ENCODE measurements at places on chromosomes 1 and 21.
A peak's percentile ranks its signal among the peaks of the same experiment; 100 is the strongest.

- DNase-seq, result no peak
Measured at GRCh38 chr1:48391926-48392325, 80.1 kb downstream of the SPATA6 start.

GRCh38 chr1:201334325-201335173 lies 42.9 kb downstream of the TNNT2 start:
- no peak for DNase-seq

GRCh38 chr1:119635811-119636390 lies 12.2 kb downstream of the ZNF697 start:
- DNase-seq, result no peak

GRCh38 chr1:51919684-51920083 lies 41.2 kb upstream of the NRDC start:
- DNase-seq, result no peak

- DNase-seq, result peak; percentile 44
Measured at GRCh38 chr21:30719401-30719800, 824 bp upstream of the KRTAP21-3 start.

DNA sequence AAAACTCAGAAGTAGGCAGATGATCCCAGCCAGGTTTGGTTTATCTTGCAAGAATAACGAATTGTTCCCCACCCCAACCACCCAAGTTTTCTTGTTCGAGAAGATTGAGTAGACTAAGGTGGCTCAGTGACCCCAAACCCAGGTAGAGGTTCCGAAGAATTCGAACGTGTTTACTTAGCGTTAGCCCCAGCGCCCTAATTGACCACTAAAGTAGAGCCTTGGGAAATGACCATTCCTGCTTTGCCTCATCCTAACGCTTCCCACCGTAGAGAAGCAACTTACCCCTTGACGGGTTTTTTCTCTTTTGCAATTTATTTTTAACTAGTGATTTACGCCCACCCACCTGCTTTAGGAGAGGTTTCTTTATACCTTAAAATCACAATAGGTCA lies 870 bp downstream of the FBXO28 start:
- DNase-seq, result no peak

GRCh38 chr1:243549108-243549507 lies 293.3 kb downstream of the SDCCAG8 start:
- DNase-seq, result no peak

- no peak for DNase-seq
Measured at GRCh38 chr1:202015662-202015937, 5.2 kb downstream of the ELF3 start.

- no peak for DNase-seq
Measured at GRCh38 chr1:186306533-186306932, 68.5 kb downstream of the TPR start.

GRCh38 chr21:32994305-32994704 lies 31.4 kb upstream of the OLIG2 start:
- DNase-seq, result no peak

GRCh38 chr1:54857746-54858561 lies 29.0 kb downstream of the DHCR24 start:
- no peak for DNase-seq

DNA sequence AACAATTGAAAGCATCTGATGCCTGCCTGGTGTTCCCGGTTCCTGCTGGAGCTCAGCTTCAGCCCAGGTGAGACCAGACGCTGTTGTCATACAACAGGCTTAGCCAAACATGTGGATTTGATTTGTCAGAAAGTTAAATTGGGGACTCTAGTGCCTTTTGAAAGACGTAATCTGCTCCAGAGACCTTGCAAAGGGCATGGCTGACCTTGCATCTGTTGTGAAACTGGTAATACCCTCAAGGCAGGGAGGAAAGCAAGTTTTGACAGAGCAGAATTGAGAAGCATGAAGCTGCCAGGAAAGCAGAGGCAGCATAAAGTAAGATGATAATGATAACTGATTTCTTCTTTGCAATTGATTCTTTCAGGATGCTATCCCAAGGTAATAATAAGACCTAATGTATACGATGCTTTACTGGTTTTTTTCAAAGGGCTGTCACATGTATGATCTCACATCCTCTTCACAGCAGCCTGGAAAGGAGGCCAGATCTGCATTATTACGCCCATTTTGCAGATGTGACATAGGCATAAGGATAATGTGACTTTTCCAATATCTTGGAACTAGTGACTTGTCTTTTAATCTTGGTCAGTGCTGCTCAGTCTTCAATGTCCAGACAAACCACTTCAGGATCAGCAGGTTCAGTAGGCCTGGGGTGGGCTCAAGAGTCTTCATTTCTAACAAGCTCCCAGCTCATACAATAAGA lies 24.7 kb upstream of the CNN3 start:
- DNase-seq, result no peak

DNA sequence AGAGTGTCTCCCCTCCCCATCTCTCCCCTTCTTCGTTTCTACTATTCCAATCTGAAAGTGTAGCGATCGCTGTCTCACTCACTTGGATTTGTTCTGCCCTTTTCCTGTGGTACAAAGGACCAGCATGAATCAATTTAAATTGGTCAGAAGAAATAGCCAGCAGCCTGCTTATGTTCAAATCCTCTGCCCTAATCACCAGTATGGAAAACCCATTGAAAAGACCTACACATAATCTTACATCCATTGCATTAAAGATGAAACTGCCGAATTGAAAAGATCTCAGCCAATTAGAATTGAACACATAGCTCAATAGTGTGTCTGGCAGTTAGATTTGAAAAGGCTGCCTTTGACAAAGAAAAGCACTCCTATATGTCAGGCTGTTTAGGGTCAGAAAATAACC lies 122.6 kb downstream of the TNNI3K start:
- DNase-seq, result no peak

- peak; percentile 15 for DNase-seq
Measured at GRCh38 chr1:79353224-79353623, 346.7 kb upstream of the ADGRL4 start.

GRCh38 chr1:46062651-46063319 lies 69.6 kb downstream of the PIK3R3 start:
- peak; percentile 61 for DNase-seq

GRCh38 chr1:39657923-39658485 lies 13.9 kb downstream of the NT5C1A start:
- peak; percentile 87 for DNase-seq

- DNase-seq, result no peak
Measured at GRCh38 chr1:115640384-115640783, 1.4 kb upstream of the VANGL1 start.

- no peak for DNase-seq
Measured at GRCh38 chr21:45636459-45636858, 7.1 kb upstream of the PCBP3 start.
